ENCODE measurements at places on chromosomes 13 and 19. TPM values are rescaled to one million over a fixed set of nuclear protein-coding genes. Genes with fewer than 3 reads are reported as not detected.

FARP1 gene
- total RNA-seq: 11.4 TPM

F2RL3 gene
- not detected for total RNA-seq

ZSWIM9 gene
- 1.5 TPM for total RNA-seq

ZNF416 gene
- 6.6 TPM for total RNA-seq

ZNF730 gene
- total RNA-seq: 1.5 TPM
